ENCODE measurements at places on chromosomes 3 and 15.
A peak's percentile ranks its signal among the peaks of the same experiment; 100 is the strongest.

GRCh38 chr3:119346076-119346496 lies 51.9 kb downstream of the ARHGAP31 start:
- DNase-seq: no peak

GRCh38 chr3:48415251-48415953 lies 14.5 kb downstream of the PLXNB1 start:
- no peak for DNase-seq

DNA sequence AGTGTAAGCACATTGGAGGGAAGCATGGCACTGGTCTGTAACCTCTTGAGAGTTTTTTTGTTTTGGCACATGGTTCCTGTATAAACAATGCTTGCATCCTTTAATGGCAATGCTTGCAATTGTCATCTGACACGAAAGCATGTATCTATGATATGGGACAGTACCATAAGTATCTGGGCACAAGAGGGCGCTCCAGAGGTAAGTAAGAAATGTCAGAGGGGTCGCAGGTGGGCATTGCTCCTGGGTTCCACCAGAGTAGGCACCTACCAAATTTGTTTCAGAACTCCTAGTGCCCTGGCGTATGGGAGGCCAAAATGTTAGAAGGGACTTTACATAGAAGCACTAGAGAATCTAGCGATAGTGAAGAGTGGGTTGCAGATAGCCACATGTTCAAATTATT lies 58.7 kb upstream of the BCHE start:
- no peak for DNase-seq

DNA sequence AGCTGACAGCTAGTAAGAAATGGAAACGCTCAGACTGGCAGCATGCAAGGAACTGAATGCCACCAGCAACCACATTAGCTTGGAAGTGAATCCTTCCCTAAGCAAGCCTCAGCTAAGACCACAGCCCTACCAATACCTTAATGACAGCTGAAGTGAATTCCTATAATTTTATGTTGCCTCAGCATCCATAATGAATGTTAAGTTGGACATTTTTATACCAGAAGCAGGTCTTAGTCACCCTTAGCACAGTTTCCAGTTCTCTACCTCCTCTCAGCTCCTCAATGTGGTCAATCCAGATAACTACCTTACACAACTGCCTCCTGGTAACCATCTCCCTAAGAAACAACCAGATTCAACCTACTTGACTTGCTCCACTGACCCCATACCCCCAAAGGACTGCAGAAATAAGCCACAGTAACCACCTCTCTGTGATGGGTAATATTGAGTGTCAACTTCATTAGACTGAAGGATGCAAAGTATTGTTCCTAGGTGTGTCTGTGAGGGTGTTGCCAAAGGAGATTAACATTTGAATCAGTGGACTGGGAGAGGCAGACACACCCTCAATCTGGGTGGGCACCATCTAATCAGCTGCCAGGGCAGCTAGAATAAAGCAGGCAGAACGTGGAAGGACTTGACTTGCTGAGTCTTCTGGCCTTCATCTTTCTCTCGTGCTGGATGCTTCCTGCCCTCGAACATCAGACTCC lies 33.5 kb downstream of the NEDD4 start:
- DNase-seq: no peak

DNA sequence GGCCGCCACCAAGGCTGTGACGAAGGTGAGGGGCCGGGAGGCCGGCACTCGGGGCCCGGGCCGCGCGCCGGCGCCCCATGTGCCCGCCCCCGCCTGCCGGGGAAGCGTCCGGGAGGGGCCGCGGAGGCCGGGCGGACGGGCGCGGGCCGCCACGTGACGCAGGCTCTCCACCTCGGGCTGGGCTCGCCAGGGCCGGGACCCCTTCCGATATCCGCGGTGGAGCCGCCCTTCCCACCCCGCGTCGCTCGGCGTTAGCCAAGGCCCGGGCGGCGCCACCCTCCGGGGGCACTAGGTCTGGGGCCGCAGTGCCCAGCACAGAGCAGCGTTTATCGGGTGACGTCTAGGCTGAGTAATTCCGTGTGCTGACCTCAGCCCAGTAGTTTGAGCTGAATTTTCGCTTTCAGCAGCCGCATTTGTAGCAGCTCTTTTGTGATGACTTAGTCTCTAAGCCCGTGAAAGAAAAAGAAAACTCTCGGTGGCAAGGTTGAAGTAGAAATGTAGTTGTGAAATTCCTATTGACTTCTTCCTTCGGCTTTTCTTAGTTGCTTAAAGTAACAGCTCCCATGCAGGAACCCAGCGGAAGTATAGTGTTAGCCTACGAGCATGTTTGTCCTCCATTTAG lies 885 bp downstream of the CDV3 start:
- peak; percentile 29 for DNase-seq

DNA sequence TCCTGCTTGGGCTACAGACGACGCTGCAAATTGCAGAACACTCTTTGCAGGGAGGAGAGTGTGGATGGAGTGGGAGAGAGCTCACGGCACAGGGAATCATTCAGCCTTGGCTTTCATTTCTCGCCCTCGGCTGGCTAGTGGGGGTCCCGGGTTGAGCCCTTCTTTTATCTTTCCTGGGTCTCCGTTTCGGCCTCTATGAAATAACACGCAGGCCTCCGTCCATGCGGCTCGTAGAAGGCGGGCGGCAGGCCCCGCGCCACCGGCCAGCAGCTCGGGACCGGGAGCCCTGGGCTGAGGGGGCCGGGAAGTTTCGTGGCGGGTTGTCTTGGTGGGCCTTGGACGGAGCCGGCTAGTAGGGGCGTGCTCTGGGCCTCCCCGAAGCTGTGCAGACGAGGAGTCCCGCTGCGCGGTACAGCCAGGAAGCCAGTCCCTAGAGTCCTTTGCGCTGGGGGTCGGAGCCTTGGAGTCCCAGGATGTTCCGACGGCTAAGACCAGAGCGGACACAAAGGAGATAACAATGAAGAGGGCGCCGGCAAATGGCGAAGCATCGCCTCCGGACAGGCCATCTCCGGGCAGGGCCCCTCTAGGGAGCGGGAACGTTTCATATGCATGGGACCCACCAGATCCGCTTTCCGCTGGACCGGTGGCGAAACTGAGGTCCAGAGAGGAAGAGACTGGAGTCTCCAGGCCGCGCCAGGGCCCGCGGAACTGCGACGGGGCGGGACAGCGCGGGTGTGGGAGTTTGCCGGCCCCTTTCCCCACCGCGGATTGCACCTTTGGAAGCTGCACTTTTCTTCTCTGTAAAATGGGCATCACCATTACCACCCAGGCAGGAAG lies 4.3 kb downstream of the RNU6-1 start:
- DNase-seq: no peak

DNA sequence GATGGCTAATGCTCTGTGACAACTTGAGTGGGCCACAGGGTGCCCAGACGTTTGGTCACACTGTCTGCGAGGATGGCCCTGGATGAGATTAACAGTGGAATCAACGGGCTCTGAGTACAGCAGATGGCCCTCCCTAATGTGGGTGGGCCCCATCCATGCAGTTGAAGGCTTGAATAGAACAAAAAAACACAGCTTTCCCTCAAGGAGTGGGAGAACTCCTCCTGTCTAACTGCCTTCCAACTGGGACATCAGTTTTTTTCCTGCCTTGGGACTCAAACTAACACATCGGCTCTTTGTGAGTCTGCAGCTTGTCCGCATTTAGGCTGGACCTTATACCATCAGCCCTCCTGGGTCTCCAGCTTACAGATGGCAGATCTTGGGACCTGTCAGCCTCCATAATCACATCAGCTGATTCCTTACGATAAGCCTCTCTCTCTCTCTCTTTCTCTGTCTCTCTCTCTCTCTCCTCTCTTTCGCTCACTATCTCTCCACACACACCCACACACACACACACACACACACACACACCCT lies 20.8 kb downstream of the FAM174B start:
- DNase-seq: no peak

DNA sequence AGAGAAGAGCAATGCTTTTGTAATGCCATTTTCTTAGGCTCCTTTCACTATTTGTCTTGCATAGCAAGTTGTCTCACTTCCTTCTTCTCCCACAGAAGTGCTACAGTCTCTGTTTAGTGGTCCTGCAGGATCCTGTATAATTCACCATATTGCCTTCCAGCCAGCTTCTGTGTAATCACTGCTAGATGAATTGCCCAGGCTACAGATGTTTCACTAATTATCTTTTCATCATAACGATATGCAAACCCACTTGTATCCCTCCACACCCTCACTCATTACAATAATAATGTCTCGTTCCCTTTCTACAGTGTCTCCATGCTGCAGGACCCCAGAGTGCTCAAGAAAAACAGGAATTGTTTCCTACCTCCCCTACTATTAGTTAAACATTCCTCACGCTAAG lies 402.9 kb downstream of the TBL1XR1 start:
- no peak for DNase-seq

DNA sequence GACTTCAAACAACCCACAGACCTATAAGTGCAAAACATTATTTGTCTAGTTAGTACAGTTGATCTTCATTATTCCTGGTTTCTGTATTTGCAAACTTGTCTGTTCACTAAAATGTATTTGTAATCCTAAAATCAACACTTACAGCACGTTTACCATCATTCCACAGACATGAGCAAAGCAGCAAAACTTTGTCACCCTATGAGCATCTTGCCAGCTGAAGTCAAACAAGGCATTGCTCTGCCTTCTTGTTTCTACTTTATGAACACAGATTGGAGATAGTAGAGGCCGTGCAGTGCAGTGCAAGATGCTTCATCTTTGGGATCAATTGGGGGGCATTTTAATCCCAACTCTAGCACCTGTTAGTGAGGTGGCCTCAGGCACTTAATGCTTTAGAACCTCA lies 202.1 kb downstream of the NLGN1 start:
- no peak for DNase-seq
